ENCODE measurements at places on chromosomes 2 and 18.

DNA sequence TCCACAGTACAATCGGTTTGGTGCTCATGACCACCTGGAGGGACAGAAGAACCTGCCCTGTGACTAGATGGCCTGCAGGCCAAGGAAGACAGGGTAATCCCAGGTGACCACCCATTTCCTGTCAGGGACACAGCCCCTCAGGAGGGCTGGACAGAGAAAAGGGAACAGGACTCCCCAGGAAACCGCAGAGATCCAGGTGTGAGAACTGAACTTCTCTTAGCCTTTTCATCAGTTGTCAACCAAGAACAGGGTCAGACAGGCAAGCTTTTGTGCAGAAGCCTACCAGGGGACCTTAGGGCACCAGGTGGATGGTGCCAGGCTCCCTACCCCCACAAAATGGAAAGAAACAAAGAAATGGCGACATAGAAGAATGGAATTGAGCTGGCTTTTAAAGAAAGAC, 132.3 kb downstream of the HDAC4 start:
- DNase-seq, result no peak

DNA sequence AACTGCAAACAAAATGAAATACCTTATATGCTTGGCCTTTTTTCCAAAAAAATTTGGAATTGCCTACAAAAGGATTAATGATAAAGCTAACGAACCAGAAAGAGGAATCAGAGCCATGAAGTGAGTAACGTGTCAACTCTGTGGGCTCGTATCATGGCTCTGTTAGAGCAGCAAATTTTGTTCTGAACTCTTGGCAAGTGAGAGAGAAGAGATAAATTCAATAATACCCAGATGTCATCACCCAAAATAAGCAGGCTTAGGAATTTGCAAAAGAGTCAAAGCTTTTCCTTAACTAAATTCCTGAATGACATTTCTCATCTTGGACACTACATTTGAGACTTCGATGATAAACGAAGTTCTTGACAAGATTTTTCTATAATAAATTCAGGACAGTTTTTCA, 4.4 kb downstream of the TXNDC2 start:
- DNase-seq, result no peak

- no peak for DNase-seq
These were observed 59.0 kb upstream of the KLHL14 start for GRCh38 chr18:32831781-32832180.

DNA sequence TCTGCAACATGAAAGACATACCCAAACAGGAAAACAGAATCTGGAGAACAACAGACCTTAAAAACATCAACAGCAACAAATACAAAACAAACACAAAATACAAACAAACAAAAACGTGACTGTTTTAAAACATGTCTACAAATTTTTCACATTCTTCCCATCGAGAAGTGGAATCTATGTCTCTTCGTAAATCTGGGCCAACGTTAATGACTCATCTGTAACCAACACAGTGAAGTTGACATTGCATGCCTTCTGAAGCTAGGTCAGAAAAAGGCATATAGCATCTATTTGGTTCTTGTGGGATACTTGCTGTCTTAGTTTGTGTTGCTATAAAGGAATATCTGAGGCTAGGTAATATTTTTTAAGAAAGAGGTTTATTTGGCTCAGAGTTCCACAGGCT, 269.0 kb upstream of the FBXO11 start:
- DNase-seq, result no peak

DNA sequence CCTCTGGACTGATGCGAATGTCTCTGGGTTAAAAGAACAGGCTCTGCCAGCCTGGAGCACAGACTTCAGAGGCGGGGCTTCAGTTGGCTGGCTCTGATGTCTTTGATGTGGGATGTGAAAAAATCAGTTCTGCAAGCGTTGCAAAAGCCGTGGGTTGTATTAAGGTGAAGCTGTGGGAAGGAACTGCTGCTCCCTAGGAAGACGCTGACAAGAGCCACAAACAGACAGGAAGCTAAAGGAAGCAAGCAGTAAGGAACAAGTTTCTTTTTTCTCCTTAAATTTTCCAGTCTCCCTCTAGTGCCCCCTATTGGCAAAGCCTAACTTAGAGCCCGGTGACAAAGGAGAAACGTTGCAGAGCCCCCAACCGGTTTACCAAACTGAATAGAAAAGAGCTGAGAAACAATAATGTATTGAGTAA, 239.0 kb downstream of the CCDC178 start:
- DNase-seq, result peak; percentile 53

DNA sequence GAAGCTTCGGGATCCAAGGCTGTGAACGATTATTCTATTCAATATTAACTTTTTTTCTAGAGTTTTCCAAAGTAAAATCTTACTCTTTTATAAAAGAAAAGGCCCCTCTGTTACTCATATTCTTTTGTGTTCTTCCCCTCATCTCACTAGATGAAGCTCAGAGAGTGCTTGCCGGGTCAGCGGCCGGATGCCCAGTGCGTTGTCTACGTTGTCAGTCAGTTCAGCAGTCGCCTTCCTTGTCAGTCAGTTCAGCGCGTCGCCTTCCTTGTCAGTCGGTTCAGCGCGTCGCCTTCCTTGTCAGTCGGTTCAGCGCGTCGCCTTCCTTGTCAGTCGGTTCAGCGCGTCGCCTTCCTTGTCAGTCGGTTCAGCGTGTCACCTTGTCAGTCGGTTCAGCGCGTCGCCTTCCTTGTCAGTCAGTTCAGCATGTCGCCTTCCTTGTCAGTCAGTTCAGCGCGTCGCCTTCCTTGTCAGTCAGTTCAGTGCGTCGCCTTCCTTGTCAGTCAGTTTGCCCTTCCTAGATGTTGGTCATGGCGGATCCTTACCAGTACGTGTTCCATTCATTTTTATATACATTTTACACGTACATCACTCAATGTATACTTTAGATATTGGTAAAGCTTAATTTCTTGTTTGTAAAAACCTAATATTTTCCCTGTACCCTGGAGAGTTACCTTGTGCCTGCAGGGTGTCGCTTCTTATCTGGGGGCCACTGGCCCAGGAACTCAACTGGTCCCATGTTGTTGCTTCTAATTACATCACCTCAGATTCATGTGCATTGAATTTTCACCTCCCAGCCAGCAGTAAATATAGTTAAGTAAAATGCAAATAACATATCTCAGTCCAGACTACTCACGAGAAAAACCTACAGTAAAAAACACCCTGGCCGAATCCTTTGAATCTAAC, 206.9 kb downstream of the ASB1 start:
- no peak for DNase-seq

DNA sequence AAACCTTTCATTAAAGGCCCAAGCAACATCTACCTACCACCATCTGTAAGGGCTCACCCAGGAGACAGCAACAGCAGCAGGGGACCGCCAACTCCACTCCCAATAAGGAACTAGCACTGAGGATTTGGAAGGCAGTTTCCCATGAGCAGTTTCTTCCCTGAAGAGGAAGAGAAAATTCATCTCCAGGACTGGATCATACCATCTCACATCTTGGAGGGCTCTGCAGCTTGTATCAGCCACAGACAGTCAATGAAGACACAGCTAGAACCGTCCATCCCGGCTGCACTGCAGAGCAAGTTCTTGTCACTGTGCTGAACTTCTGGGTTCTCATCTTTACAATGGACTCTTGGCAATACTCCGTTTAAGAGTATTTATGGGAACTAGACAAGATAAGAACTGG, 2.8 kb upstream of the GYPC start:
- no peak for DNase-seq

DNA sequence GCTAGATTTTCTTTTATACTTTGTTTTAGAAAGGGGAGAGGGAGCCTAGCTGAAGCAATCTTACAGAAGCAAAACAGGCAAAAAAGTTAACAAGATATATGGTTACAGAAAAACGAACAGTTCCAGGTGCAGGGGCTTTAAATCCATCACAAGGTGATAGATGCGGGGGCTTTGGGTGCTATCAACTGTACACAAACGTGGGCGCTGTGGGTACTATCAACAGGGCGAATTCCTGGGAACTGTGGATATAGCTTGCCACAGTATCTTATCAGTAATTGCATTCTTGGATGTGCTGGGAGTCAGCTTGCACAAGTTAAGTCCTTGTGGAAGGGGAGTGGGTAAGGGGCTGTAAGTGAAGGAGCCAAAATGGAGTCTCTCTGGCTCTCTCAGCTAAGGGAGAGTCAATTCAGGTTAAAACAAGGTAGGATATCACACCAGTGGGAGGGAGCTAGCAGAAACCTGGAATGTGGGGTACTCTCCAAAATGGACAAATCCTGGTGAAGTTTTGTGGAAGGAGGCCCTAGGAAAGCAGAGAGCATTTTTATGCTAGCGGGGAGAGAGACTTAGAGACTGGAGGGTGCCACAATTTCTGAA, 325.8 kb upstream of the SPHKAP start:
- no peak for DNase-seq

GRCh38 chr2:191740016-191740419, 62.1 kb downstream of the NABP1 start:
- DNase-seq, result no peak

GRCh38 chr2:230226051-230226551, 565 bp downstream of the SP140 start:
- no peak for DNase-seq

GRCh38 chr2:85341269-85342029, 12.9 kb downstream of the RETSAT start:
- no peak for DNase-seq

DNA sequence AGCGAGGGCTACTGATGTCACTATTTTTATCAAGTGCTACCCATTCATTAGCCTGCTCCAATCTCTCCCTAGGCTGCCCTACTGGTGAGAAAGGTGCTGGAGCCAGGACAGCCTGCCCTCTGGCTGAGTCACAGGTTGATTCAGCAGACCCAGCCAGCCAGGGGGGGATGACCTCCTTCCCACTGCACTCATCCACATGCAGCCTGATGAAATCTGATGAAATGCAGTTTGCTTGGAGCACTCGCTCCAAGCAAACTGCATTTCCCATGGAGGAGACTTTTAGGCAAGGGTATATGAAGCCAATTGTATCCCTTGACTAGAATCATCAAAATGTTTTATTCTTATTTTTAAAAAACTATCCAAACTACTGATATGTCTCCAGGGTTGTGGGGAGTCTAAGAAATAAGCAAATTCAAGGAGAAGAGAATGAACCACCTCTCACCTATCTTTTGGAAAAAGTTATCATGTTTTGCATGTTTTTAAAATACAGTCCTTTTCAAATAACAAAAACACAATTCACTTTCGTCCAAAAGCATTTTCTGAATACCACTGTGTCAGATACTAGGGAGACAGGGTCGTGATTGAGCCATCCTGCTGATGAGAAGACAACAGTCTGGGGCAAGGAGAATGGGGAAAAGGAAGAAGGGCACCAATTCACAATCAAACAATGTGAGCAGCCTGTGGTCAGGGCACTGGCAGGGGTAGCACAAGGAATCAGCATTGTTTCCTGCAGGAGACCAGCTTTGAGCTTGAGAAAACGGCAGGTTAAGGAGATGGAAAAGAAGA, 128.3 kb downstream of the AFF3 start:
- DNase-seq, result peak; percentile 47

- no peak for DNase-seq
These were observed 41.3 kb downstream of the PSMG2 start for GRCh38 chr18:12744103-12744502.

GRCh38 chr18:23422751-23423418, 30.2 kb upstream of the RIOK3 start:
- no peak for DNase-seq
